ENCODE measurements at places on chromosomes 4 and X. TPM values are rescaled to one million over a fixed set of nuclear protein-coding genes. Genes with fewer than 3 reads are reported as not detected.

- peak; percentile 52 for DNase-seq
These were observed 2184.4 kb upstream of the TENM3 start for GRCh38 chr4:180058691-180059215.

DNA sequence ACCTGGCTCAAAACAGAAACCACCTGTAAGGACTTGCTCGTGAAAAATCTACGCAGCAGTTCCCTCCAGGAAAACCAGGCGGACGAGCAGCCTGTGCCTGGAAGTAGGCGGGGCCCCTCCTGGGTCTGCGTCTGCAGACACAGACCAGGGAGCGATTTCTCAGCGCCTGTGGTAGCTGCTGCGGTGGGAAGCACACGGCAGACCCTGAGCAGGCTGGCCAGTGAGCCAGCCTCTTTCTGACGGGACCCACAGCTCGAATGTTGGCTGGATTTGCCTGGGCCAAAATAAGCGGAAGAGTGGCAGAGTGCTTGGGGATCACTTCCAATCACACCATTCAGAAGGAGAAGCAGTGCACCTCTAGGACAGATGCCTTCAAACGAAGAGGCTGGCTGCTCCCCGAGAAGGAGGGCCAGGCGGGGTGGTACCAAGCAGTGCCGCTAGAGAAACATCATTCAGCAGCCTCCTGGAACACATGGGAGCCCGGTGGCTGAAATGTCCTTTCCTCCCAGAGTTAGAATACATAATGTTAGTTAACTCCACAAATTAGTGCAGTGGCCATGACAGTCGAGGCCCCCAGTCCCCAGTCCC is 85.9 kb downstream of the GATB start:
- DNase-seq: peak; percentile 17

- no peak for DNase-seq
These were observed 21.5 kb downstream of the NELFA start for GRCh38 chr4:1987296-1987695.

DNA sequence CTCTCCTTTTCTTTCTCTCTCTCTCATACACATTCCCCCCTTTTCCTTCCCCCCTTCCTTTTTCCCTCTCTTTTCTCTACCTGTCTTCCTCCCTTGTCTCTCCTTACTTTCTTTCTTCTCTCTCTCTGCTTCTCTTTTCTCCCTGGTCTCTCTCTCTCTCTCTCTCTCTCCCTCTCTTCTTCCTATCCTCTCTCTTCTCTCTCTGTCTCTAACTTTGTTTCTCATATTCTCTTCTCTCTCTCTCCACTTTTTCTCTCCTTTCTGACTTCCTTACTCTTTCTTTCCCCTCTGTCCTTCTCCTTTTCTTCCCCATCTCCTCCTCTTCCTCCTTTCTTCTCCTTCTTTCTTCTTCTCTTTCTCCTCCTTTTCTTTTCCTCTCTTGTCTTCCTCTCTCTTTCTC is 103.4 kb downstream of the ARSF start:
- no peak for DNase-seq

GRCh38 chr4:182576601-182577289 is 333.5 kb downstream of the TENM3 start:
- no peak for DNase-seq

DNA sequence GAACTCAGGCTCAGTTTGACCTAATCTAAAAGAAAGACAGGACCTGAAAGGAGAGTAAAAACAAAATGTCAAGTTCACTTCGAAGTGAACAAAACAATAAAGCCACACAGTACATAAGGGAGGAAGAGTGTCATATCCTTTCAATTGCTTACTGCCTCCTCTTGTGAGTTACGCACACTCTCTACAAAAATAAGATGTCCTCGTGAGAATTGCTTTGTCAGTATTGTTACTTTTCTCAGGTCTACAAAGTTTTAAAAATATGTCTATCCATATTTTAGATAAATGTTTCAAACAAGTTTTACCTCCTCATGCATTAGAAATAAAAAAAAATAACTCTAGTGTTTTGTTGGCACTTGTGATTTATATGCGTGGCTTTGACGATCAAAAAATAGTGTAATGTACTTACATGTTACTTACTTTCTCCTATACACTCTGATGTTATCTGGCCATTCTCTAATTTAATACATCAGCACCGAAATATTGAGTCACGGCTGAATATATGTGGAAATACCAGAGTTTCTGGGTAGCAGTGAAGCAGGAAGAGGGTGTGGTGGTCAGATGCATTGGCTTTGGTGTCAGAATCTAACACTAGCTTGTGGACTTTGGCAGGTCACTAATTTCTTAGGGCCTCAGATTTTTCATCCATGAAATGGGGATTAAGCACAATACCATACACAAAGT is 8.1 kb upstream of the MRPL1 start:
- DNase-seq: no peak

DNA sequence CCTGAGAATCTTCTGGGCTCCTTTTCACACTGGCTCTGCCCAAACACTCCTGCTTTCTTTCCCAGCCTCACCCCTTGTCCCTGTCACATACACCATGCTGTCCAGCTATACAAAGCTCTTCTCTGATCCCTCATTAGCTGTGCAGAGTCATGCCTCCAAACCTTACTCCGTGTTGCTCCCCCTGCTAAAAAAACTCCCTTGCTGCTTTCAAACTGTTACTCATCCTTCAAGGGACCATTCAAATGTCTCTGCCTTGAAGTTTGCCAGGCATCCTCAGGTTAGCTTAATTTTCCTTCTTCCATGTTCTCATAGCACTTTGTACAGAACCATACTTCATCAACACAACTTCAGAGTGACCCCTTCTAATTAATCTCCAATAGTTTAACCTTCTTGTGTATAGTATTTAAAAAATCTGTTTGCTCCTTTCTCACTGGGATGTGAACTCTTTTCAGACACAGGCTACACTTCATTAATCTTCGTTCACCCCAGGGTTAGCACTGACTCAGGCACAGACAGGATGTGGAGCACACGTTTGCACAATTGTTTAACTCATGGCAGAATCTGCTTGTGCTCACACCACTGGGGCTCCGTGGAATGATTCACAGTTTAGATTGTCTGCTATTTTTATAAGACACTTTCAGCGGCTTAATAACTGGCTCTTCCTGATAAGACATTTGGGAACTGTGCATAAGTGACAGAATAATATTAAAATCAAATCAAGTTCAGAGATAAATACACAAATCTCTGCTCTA is 21.4 kb upstream of the SEL1L3 start:
- DNase-seq: no peak

GRCh38 chrX:136067966-136068365 is 79.4 kb upstream of the FHL1 start:
- DNase-seq: no peak

- no peak for DNase-seq
These were observed 37.3 kb downstream of the GBA3 start for GRCh38 chr4:22730021-22730420.

DNA sequence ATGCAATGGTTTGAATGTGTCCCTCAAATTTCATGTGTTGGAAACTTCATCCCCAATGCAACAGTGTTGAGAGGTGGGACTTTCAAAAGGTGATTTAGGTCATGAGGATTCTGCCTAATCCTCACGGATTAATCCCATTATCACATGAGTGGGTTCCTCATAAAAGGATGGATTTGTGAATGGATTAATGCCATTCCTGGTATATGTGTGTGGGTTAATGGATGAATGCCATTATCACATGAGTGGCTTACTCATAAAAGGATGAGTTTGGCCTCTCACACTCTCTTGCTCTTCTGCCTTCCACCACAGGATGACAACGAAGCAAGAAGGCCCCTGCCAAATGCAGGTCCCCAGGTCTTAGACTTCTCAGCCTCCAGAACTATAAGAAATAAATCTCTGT is 30.5 kb upstream of the NEUROG2 start:
- DNase-seq: no peak

DNA sequence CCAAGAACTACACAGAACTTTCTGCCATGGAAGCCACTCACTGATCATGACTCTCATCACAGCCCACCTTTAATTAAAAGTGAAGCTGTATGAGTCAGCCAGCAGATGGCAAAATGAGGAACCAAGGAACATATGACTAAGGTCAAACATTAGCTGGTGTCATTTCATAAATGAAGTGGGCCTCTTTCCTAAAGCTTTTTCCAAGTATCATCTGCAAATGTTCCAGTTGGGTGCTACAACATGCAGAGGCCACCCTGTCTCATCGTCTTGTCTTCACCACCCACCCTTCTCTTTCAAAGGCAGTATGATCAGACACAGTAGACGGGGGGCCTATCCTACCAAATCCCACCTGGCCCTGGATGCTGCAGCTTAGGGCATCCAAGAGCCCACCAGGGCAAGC is 9.2 kb upstream of the EOLA1 start:
- DNase-seq: no peak

DNA sequence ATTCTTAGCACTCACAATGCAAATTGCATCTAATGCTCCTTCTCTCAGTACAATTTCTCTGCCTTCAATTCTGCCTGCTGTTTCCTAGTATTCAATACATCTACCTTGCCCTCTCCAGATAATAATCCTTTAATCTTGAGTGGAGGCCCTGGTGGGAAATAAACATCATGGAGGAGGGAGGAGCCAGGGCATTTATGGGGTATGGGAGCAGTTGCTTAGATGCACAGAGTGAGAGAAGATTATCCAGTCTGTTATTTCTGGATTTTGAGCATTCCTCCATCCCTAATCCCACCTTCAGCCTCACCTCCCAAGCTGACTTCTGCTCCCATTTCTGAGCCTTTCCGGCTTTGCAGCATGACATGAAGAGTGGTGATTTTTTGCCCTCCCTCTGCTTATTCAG is 127.9 kb upstream of the PPP3CA start:
- DNase-seq: no peak

- DNase-seq: no peak
These were observed 55.6 kb downstream of the RHOXF2B start for GRCh38 chrX:120021927-120022326.

DNA sequence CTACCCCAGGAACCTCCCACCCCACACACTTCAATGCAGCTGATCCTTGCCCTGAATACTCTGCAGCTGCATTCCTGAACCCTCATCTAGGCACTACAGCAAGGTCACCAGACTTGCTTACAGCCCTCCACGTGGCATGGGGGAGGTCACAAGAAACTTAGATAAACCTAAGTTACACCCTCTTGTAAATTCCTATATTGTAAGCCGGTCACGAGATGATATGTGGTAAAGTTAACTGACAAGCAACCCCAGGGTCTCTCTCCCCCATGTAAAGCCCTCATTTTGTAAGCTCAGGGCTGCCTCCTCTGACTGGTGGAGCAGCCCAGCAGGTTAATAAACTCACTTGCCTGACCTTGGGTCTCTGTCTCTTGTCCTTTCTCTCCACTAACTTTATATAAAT is 570.7 kb downstream of the PCDH7 start:
- no peak for DNase-seq

- no peak for DNase-seq
These were observed 39.3 kb downstream of the EVC start for GRCh38 chr4:5750052-5750945.

DNA sequence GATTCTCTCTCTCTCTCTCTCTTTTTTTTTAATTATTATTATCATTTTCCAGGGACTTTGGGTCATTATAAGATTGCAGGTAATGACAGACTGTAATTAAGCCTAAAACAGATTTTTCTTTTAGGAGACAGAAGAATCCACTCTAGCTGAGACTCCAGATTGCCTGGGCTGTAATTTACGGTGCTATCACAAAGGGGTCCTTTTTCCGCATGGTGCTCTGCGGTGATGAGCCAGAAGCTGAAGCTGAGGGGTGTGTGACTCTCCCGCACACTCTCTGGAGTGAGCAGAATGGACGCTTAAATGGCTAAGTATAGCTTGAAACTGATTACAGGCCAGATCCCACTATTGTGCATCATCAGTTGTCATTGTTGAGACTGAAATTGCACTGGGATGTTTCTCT is 50.0 kb downstream of the LGI2 start:
- no peak for DNase-seq

- no peak for DNase-seq
These were observed 11.4 kb upstream of the TIMM8A start for GRCh38 chrX:101359966-101360365.

DNA sequence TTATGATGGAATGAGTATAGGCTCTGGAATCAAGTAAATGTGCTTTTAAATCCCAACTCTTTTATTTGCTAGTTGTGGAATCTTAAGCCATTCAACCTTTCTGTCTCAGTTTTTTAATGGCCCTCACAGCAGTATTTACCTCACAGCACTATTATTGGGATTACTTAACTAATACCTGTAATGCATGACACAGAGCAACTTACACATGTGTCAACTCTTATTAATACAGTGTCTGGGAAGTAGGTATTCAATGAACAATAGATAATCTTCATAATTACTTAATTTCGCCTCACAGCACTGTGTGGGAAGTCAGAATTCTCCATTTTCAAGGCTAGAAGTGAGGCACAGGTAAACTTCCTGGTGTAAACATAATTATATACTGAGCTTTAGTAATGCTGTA is 149.7 kb upstream of the NUDT6 start:
- DNase-seq: no peak

DNA sequence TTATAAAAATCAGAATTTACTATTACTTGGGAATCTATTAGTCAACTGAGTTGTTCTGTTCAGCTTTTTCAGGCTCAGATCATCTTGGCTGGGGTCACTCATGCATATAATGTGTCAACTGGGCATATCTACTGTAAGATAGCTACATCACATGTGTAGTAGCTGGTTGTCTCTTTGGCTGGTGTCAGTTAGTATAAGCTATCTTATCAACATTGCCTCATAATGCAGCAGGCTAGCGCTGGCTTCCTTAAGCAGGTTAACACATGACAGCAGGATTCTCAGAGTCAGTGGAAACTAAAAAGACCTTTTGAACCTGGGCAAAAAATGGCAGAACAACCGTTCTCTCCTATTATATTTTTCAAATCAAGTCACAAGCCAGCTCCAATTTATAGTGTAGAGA is 378.3 kb upstream of the PCDH10 start:
- DNase-seq: no peak

DNA sequence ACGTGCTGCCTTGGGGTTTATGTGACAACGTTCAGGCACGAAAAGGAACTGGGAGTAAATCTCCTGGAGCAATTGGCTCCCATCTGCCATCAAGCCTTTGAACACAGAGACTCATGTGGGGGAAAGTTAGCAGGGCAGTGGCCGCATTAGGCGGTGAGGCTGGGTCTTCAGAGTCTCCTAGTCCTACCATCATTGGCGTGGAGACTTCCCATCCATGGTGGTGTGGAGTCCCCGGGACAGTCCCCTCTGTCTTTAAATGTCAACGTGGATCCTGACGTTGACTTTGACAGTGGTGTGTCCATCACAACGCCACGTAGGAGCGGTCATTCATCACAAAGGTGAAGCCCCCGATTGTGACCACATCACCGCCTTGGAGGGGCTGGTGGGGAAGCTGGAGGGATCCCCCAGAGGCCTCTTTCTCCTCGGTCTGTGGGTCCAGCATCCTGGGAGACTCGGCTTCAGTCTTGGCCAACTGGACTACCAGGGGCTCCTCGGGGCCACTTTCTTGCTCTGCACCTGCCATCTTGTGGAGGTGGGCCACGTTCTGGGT is 21.8 kb downstream of the CRLF2 start:
- DNase-seq: no peak

- no peak for DNase-seq
These were observed 1.8 kb upstream of the GPC3 start for GRCh38 chrX:133987188-133987587.

The CD38 gene
- not detected for total RNA-seq

The ZFP42 gene
- total RNA-seq: 5.5 TPM

The ZNF185 gene
- 10.1 TPM for total RNA-seq

The FAM9A gene
- total RNA-seq: not detected

The PIR gene
- 17.0 TPM for total RNA-seq

The SHROOM3 gene
- 60.0 TPM for total RNA-seq

The FAM184B gene
- total RNA-seq: 0.17 TPM

The FAM200B gene
- 31.4 TPM for total RNA-seq

The NCAPG gene
- total RNA-seq: 22.0 TPM

The PASD1 gene
- total RNA-seq: not detected

The TCEANC gene
- total RNA-seq: 3.0 TPM

The TLR8 gene
- not detected for total RNA-seq

Data from progenitor cell of endocrine pancreas (in vitro differentiated cells).